ENCODE measurements at places on chromosomes 12 and 14. TPM values are rescaled to one million over a fixed set of nuclear protein-coding genes. Genes with fewer than 3 reads are reported as not detected.

The PLD4 gene
- 0.16 TPM for total RNA-seq

The APEX1 gene
- total RNA-seq, result 228 TPM

The GLIPR1 gene
- 7.4 TPM for total RNA-seq

The POTEM gene
- total RNA-seq, result not detected

The REC8 gene
- total RNA-seq, result 28.2 TPM

The KIF26A gene
- 0.34 TPM for total RNA-seq

The KRT72 gene
- total RNA-seq, result not detected

The TUNAR gene
- total RNA-seq, result not detected

The KRT80 gene
- total RNA-seq, result not detected

The OAS2 gene
- 86.4 TPM for total RNA-seq

The COA8 gene
- total RNA-seq, result 33.5 TPM

The PFDN5 gene
- total RNA-seq, result 326 TPM

The SMCO2 gene
- 1.4 TPM for total RNA-seq

The LRIG3 gene
- 0.21 TPM for total RNA-seq

The EML5 gene
- total RNA-seq, result 0.39 TPM

The PPP1R36 gene
- total RNA-seq, result not detected

The SRSF5 gene
- 316 TPM for total RNA-seq

The MIP gene
- total RNA-seq, result not detected

The LGALS3 gene
- total RNA-seq, result 14.8 TPM

The CNPY2 gene
- 165 TPM for total RNA-seq

The ACVRL1 gene
- not detected for total RNA-seq

The TSPAN11 gene
- total RNA-seq, result not detected

The ZBTB42 gene
- 5.4 TPM for total RNA-seq

The SERPINA9 gene
- not detected for total RNA-seq

The OR6C2 gene
- not detected for total RNA-seq

The RESF1 gene
- 41.9 TPM for total RNA-seq

The PMEL gene
- total RNA-seq, result 0.32 TPM

The COX8C gene
- not detected for total RNA-seq

The COQ6 gene
- total RNA-seq, result 17.2 TPM

The PAN2 gene
- total RNA-seq, result 28.7 TPM

The ASB2 gene
- 19.8 TPM for total RNA-seq

The PPHLN1 gene
- total RNA-seq, result 96.4 TPM

The IRAK3 gene
- total RNA-seq, result 1.2 TPM

The C12orf42 gene
- not detected for total RNA-seq

The TAS2R13 gene
- total RNA-seq, result 0.74 TPM

The BICD1 gene
- total RNA-seq, result 8.0 TPM

The LRRK2 gene
- not detected for total RNA-seq

The FAM181A gene
- not detected for total RNA-seq

The GPHB5 gene
- not detected for total RNA-seq

The CELA1 gene
- total RNA-seq, result not detected
